Naive thymus-derived CD8-positive, alpha-beta T cell (primary cell): ENCODE measurements at places on chromosomes 12 and 14. TPM values are rescaled to one million over a fixed set of nuclear protein-coding genes. Genes with fewer than 3 reads are reported as not detected.

KCNMB4 gene
- total RNA-seq = 2.6 TPM

DNA sequence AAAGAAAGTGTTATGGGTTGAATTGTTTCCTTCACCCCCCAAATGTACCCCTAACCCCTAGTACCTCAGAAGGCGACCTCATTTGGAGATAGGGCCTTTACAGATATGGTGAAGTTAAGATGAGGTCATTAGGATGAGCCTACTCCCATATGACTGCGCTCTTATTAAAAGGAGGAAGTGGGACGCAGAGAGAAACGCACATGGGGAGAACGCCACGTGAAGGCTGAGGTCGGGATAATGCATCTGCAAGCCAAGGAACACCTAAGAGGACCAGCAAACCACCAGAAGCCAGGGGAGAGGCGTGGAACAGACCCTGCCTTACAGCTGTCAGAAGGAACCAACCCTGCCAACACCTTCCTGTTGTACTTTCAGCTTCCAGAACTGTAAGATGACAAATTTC is 1.7 kb upstream of the NRIP2 start:
- no peak for DNase-seq
- peaks cover 23% of the 10 kb centered on the region for H3K36me3 ChIP-seq
- H3K4me1 ChIP-seq = peaks cover 28% of the 10 kb centered on the region
- H3K27me3 ChIP-seq = no peaks in the 10 kb centered on the region
- no peak overlapping the region for H3K4me3 ChIP-seq
- H3K27ac ChIP-seq = no peak overlapping the region

DNA sequence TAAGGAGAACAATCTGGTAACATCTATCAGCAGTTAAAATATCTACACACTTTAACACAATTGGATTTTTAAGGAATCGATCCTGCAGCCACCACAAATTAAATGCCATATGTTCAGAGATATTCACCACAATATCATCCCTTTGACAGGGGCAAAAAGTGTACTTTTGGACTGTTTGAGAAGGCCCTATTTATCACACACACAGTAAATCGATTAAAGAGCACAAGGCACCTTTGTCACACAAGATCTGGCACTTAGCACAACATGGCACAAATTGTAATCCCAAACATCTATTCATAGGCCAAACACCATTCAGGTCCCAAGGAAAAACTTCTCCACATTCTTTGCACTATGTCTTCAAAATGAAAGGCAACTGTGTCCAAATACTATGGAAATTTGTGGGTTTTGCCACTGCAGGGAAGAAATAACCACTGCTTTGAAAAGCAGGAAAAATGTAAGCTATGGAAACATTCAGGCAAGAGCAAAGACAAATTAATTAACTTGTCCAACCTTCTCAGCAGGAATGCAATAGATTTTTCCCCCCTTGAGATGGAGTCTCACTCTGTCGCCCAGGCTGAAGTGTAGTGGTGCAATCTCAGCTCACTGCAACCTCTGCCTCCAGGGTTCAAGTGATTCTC is 282.5 kb upstream of the TMPO start:
- H3K4me3 ChIP-seq = no peak overlapping the region
- no peak for DNase-seq
- H3K4me1 ChIP-seq = no peaks in the 10 kb centered on the region
- H3K36me3 ChIP-seq = no peaks in the 10 kb centered on the region

DNA sequence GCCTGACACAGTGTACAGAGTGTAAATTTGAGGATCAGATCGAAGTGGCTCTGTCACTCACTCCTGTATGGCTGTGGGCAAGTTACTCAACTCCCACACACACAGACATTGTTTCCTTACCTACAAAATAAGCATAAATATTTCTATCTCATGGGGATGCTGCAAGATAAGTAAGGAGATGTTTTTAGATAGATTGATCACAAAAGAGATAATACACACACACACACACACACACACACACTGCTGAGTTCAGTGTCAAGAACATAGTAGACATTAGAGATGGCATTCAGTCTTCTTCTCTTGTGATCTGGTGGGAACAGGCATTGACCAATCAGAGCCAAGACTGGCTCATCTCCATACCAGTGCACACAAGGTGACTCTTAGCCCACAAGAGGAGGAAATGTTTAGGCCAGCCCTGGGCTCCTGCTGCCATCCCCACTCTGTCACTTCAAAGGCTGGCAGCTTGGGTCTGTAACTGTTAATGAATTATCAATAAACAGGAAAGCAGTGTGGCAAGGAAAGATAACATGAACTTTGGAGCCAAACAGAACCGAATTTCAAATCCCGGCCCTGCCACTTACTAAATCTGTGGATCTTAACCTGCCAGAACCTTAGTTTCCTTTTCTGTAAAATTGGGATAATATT is 3.4 kb upstream of the RNASE8 start:
- no peaks in the 10 kb centered on the region for H3K36me3 ChIP-seq
- H3K27ac ChIP-seq = no peak overlapping the region
- DNase-seq = no peak
- no peak overlapping the region for H3K4me3 ChIP-seq
- no peaks in the 10 kb centered on the region for H3K27me3 ChIP-seq
- H3K4me1 ChIP-seq = no peaks in the 10 kb centered on the region

- H3K27ac ChIP-seq = peak overlapping the region; percentile 67
- no peaks in the 10 kb centered on the region for H3K27me3 ChIP-seq
- peaks cover 27% of the 10 kb centered on the region for H3K36me3 ChIP-seq
- peaks cover 65% of the 10 kb centered on the region for H3K4me1 ChIP-seq
Measured at GRCh38 chr12:96347130-96347699, 53.0 kb downstream of the CDK17 start.

GRCh38 chr14:88463318-88463717 is 77.9 kb downstream of the SPATA7 start:
- H3K4me3 ChIP-seq = no peak overlapping the region
- no peaks in the 10 kb centered on the region for H3K4me1 ChIP-seq
- H3K27me3 ChIP-seq = no peaks in the 10 kb centered on the region
- no peak overlapping the region for H3K27ac ChIP-seq
- peaks cover 38% of the 10 kb centered on the region for H3K36me3 ChIP-seq

AP4S1 gene
- 19.2 TPM for total RNA-seq

DNA sequence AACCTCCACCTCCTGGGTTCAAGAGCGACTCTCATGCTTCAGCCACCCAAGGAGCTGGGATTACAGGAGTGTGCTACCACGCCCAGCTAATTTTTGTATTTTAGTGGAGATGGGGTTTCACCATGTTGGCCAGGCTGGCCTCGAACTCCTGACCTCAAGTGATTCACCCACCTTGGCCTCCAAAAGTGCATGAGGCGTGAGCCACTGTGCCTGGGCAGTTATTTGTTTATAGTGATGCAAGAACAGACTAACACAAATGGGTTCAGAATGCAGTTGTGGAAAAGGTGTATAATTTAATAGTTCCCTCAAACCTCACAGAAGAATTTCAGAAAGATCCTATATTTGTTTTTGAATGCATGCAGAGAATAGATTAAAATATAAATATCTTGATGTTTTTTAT is 447.1 kb downstream of the ZFP36L1 start:
- no peak for DNase-seq
- H3K27me3 ChIP-seq = no peaks in the 10 kb centered on the region
- peak overlapping the region; percentile 15 for H3K27ac ChIP-seq
- peaks cover 30% of the 10 kb centered on the region for H3K4me1 ChIP-seq
- peaks cover 2% of the 10 kb centered on the region for H3K36me3 ChIP-seq

TAS2R10 gene
- 1.3 TPM for total RNA-seq

DNA sequence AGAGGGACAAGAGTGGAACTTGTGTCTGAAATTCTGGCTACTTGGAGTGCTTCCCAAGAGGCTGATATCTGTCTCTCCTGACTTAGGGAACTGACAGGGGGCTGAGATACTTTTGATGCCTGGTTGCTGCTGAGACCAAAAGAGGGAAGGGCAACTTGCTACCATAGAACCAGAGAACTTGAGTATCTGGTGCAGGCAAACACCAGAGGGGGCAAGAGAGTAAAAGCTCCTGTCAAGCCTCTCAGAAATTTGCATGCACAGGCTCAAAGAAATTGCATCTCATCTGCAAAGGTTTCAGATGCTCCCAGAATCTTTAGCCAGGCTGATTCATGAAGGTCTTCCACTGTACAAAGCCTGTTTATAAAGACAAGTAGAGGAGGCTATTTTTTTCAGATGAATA is 391.3 kb upstream of the FOXG1 start:
- no peak overlapping the region for H3K27ac ChIP-seq
- DNase-seq = no peak
- H3K36me3 ChIP-seq = no peaks in the 10 kb centered on the region
- no peaks in the 10 kb centered on the region for H3K27me3 ChIP-seq
- H3K4me3 ChIP-seq = no peak overlapping the region
- H3K4me1 ChIP-seq = no peaks in the 10 kb centered on the region

DNA sequence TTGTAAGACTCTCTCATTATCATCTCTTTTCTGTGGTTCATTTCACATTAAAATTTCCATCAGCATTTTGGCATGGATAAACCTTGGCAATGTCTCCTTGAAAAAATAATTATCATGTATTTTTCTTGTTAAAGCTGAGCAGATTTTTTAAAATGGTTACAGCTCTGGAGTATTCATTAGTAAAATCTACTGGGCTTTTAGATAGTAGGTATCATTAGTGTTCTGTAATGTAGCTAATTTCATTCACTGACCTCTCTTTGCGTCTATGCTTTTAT is 36.9 kb upstream of the CDK17 start:
- no peaks in the 10 kb centered on the region for H3K27me3 ChIP-seq
- DNase-seq = no peak
- H3K4me3 ChIP-seq = no peak overlapping the region
- peaks cover 56% of the 10 kb centered on the region for H3K4me1 ChIP-seq

GRCh38 chr12:130562716-130563115 is 153.4 kb downstream of the RIMBP2 start:
- no peak overlapping the region for H3K27ac ChIP-seq
- H3K4me3 ChIP-seq = no peak overlapping the region
- H3K4me1 ChIP-seq = no peaks in the 10 kb centered on the region
- no peaks in the 10 kb centered on the region for H3K36me3 ChIP-seq
- DNase-seq = no peak

C1S gene
- 3.3 TPM for total RNA-seq

SIVA1 gene
- total RNA-seq = 75.4 TPM

DNA sequence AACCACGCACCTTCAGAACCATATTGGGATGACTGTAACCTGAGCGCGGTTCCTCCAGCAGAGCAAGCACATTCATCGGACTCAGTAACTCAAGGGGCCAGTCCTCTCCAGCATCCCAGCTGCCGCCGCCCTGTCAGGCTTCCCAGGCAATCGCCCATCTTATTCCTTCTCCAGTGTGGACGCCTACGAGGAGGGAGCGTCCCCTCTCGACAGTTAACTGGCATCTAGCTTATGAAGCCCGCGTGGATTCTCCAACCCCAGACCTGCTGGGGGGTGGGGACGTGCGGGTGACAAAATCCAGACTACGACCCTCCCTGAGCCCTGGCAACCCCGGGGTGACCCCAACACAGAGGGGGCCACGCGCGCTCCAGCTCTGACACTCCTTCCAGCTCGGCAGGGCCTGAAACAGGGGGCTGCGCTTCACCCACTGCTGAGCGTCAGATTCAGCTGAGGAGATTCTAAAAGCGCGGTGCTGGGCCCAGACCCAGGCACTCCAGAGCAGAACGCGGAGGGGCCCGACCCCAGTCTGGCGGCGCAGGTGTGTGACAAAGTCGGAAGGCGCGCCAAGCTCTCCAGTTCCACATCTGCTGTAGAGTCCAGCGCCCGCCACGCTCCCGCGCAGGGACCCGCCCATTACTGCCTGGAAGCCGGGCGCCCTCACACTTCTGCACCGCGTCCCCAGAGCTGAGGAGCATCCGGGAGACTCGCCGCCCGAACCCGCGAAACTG is 43.9 kb upstream of the ESR2 start:
- no peaks in the 10 kb centered on the region for H3K27me3 ChIP-seq
- H3K4me1 ChIP-seq = peaks cover 22% of the 10 kb centered on the region
- H3K27ac ChIP-seq = peak overlapping the region; percentile 93
- peaks cover 9% of the 10 kb centered on the region for H3K36me3 ChIP-seq
- no peak for DNase-seq
- peak overlapping the region; percentile 96 for H3K4me3 ChIP-seq

FGD4 gene
- total RNA-seq = 0.47 TPM

DNA sequence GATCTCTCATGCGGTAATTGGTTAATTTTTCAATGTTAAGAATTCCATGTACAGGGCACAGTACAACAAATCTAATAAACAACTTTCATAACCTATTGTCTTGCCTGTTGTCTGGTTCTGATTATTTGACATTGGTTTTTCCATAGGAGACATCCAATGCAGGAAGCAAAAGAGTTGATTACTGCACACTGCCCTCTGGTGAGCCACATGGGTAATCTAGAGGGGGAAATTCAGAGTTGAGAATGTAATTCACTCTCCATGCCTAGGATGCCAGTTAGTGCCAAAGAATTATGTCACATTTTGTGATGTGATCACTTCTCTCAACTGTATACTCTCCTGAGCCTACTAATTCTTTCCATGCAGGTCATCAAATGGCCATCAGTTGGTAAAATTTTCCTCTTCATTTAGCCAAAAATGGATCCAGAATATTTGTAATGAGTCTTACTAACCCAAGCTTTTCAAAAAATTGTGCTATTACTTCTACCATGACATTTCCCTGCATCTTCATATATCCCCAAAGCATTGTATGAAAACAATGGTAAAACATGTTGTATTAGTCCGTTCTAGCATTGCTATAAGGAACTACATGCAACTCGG is 17.7 kb upstream of the CCDC91 start:
- peaks cover 8% of the 10 kb centered on the region for H3K36me3 ChIP-seq
- H3K4me3 ChIP-seq = no peak overlapping the region
- H3K27ac ChIP-seq = no peak overlapping the region
- H3K27me3 ChIP-seq = no peaks in the 10 kb centered on the region

- H3K27ac ChIP-seq = no peak overlapping the region
- H3K36me3 ChIP-seq = no peaks in the 10 kb centered on the region
- H3K4me3 ChIP-seq = no peak overlapping the region
- H3K27me3 ChIP-seq = no peaks in the 10 kb centered on the region
Measured at GRCh38 chr12:15541996-15542631, 219.8 kb downstream of the PTPRO start.

DNA sequence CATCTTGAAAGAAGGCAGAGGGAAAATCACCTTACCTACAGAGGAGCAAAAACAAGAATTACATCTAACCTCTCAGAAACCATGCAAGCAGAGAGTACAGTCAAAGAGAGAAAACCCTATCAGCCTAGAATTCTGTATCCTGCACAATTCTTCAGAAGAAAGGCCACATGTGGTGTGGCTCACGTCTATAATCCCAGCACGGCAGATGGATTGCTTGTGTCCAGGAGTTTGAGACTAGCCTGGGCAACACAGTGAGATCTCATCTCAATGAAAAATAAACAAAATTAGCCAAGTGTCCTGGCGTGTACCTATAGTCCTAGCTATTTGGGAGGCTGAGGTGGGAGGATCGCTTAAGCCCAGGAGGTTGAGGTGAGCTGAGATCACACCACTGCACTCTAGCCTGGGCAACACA is 48.2 kb downstream of the ATF7 start:
- H3K4me3 ChIP-seq = no peak overlapping the region
- H3K36me3 ChIP-seq = no peaks in the 10 kb centered on the region
- no peaks in the 10 kb centered on the region for H3K27me3 ChIP-seq
- DNase-seq = no peak
- peak overlapping the region; percentile 54 for H3K27ac ChIP-seq
- peaks cover 16% of the 10 kb centered on the region for H3K4me1 ChIP-seq

DNA sequence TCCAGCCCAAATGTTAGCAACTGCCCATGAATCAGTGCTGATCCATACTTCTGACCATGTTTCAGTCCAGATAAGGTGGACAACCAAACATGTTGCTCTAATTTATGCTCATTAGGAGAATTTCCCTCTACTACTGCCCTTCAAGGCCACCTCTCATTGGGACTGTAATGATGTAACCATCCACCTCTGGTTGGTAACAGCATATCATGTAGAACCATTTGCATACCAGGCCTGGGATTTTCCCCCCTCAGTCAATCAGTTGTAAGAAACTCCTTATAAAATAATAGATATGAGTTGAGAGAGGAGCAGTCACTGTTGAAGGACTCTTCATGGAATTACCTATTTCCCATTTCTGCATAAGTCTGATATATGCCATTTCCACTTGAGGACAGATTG is 17.8 kb upstream of the YAF2 start:
- DNase-seq = no peak
- H3K27ac ChIP-seq = peak overlapping the region; percentile 57
- H3K4me1 ChIP-seq = no peaks in the 10 kb centered on the region
- H3K4me3 ChIP-seq = no peak overlapping the region
- no peaks in the 10 kb centered on the region for H3K36me3 ChIP-seq
